Neuronal stem cell (in vitro differentiated cells): ENCODE measurements at places on chromosomes 7 and 10.

GRCh38 chr7:99258501-99258900, 14.1 kb upstream of the MYH16 start:
- DNase-seq, result no peak

- DNase-seq, result no peak
These were observed 182.0 kb upstream of the PPP1R3A start for GRCh38 chr7:114100810-114101209.

DNA sequence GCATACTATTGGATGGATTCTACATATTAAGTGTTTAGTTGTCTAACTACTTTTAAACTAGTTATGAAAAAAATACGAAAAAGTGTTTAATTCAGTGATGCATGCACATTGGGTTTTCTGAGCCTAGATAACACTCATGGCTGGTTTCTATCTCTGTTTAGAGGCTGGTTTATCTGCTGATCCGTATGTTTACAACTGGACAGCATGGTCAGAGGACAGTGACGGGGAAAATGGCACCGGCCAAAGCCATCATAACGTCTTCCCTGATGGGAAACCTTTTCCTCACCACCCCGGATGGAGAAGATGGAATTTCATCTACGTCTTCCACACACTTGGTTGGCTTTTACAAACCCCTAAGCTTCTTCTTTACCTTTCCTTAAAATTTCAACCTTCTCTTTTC, 10.2 kb downstream of the GPNMB start:
- no peak for DNase-seq

- no peak for DNase-seq
These were observed 63.3 kb downstream of the ELFN1 start for GRCh38 chr7:1733206-1733907.

- DNase-seq, result no peak
These were observed 260.8 kb downstream of the SKAP2 start for GRCh38 chr7:26603631-26604030.

DNA sequence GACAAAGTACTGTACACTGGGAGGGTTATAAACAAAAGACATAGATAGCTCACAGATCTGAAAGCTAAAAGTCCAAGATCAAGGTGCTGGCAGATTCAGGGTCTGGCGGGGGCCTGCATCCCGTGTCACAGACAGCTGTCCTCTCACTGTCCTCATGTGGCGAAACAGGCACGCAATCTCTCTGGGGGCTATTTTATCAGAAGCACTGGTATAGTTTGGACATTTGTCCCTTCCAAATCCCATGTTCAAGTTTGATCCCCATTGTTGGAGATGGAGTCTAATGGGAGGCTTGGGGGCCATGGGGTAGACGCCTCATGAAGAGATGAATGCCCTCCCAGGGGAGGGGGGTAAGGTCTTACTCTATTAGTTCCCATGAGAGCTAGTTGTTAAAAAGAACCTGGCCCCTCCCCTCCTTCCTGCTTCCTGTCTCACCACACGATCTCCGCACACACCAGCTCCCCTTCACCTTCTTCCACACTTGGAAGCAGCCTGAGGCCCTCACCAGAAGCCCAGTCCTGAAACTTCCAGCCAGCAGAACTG, 72.5 kb upstream of the UCN3 start:
- no peak for DNase-seq

DNA sequence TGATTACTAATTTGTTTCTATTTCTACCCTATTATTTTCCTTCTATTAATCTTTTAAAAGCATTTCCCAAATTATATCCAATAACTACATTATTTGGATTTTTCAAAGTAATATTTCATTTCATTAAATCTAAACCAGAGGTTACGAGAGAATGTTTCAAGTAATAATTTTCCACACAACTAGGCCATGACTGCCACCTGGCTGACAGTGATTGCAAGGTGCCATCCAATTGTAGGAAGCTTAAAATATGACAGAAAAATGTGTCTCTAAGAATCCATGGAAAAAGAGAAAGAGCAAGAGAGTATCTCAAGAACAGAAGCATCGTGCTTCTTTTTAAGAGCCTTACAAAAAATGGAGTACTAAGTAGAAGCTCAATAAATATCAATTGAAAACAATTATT, 48.7 kb downstream of the TPK1 start:
- no peak for DNase-seq

GRCh38 chr10:13348216-13349017, at the start of gene SEPHS1:
TSS of gene SEPHS1 (minus strand) at chr10:13348293. CDS start at chr10:13344950, 3,343 bp downstream.
- peak; percentile 60 for DNase-seq

DNA sequence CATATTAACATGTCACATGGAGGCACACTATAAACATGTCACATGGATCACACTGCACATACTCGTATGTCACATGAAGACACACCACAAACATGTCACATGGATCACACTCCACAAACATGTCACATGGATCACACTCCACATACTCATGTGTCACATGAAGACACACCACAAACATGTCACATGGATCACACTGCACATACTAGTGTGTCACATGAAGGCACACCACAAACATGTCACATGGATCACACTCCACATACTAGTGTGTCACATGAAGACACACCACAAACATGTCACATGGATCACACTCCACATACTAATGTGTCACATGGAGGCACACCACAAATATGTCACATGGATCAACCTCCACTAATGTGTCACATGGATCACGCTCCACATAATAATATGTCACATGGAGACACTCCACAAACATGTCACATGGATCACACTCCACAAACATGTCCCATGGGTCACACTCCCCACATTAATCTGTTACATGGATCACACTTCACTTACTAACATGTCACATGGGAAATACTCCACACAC, 195.6 kb upstream of the PFKP start:
- no peak for DNase-seq

DNA sequence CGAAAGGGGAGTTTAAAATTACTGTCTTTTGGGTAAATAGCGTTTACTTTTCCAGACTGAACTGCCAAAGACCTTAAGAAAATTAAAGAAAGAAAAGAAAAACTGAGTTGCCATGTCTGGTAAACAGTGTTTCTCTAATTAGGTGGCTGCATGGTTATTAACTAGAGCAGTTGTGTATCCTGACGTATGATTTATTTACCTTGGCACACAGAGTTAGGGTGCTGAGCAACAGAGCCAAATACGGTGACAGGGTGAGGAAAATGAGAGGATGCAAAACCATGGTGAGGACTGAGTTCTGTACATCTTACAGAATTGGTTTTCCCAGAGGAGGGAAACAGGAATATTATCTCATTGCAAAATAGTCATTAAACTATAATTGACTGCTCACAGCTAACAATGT, 546.4 kb upstream of the FZD8 start:
- no peak for DNase-seq
